ENCODE measurements at places on chromosomes 16 and 17.

DNA sequence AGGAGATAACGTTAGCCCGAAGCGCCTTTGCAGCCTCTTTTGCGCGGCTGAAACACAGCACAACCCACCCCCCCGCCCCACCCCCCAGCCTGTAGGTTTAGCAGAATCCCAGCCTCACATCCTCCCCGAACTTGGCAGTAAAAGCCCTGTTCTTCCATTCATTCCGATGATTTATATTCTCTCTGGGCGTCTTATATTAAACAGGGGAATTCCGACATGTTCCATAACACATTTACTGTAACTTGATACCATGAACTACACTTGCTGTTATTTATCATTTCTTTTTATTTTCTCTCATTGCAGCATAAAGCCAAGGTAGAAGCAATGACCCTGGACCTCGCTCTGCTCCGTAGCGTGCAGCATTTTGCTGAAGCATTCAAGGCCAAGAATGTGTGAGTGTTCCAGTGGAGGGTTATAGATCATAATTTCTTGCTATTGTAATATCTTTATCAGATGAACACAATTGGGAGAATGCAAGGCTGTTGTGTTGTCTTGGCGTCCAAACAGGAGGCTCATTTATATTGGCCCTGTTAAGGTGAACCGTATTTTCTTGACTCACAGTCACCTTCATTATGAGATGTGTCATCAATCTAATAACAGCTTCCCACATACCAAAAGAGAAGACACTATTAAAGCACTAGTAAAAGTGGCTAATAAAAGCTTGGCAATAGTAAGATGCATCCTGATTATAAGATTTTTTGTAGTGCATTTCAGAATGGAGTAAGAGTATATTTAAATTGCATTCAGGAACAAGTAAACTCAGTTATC, 287.3 kb downstream of the WWOX start:
- no peak for DNase-seq

DNA sequence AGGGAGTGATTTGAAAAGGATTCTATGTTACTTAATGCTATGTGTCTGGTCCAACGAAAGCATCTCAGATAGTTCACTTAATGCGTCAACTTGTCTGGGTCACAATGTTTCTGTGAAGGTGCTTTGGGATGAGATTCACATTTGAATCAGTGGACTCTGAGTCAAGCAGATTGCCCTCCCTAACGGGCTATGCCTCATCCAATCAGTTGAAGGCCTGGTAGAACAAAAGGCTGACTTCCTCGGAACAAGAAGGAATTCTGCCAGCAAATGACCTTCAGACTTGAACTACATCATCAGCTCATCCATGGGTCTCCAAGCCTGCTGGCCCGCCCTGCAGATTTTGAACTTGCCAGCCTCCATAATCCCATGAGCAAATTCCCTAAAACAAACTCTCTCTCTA, 15.2 kb downstream of the EMP2 start:
- DNase-seq: no peak

GRCh38 chr17:16199093-16199492, 16.2 kb downstream of the NCOR1 start:
- no peak for DNase-seq

DNA sequence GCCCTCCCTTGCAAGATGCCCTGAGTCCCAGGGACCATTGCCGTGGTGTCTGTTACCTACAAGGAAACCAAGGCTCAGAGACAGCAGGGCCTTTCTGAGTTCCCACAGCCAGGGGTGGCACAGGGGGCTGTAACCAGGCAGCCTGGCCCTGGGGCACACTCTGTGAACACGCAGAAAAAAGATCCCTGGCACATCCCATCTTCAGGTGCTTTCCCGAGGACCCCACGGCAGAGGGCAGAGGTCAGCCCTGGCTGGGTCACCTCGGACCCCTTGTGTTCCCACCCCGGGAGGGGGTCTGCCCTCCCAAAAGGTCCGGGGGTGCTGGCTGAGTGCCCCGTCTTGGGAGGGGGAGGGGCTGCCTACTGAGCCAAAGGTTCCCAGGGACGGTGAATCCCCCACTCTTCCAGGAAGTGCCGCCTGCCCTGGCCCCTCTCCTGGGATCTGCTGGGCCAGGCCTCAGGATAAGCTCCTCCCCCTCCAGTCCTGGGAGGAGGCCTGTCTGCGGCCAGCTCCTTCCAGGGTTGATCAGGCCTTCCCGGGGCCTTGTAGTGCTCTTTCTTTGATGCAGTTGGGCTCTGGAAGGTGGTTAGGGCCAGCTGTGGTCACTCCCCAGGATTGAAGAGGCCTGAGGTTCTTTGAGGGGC, 8.1 kb downstream of the GLIS2 start:
- DNase-seq: no peak

GRCh38 chr17:67619555-67619954, 98.2 kb upstream of the NOL11 start:
- DNase-seq: no peak

- no peak for DNase-seq
These were observed 54.0 kb upstream of the COX10 start for GRCh38 chr17:14015271-14015670.

GRCh38 chr17:67679225-67679624, 38.5 kb upstream of the NOL11 start:
- no peak for DNase-seq

DNA sequence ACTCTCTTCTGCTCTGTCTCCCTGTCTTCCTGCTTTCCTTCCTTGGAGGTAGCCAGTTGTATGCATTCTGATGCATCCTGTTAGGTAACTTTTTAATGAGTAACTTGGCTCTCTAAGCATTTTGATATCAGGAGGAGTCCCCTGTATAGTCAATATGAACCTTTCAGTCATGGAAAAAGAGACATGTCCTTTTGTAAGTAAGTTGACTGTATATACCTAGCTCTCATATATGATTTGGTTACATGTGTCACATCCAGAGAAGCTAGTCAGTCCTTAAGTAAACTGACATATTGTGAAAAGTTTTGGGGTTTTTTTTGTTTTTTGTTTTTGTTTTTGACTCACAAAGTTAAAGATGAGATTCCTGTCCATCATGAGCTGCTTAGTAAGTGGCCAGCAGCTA, 18.8 kb downstream of the UTP18 start:
- no peak for DNase-seq

DNA sequence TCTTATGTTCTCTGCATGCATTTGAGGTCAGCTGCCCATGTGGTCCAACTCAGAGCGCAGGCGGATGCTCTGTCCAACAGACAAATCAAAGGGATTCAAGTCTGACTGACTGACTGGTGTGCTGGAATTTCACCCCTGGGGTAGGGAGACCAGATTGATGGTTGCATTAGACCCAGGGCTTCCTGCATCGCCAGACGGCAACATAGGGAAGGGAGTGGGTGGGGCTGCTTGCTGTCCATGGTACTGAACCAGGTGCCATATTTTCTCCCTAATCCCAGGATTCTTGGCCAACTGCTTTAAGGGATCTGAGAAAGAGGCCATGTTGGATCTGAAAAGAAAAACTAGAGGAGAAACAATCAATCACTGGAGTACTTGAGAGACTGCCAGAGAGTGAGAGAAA, 332.0 kb downstream of the XYLT1 start:
- DNase-seq: no peak

- no peak for DNase-seq
These were observed 31.1 kb upstream of the CCR7 start for GRCh38 chr17:40596261-40596919.

DNA sequence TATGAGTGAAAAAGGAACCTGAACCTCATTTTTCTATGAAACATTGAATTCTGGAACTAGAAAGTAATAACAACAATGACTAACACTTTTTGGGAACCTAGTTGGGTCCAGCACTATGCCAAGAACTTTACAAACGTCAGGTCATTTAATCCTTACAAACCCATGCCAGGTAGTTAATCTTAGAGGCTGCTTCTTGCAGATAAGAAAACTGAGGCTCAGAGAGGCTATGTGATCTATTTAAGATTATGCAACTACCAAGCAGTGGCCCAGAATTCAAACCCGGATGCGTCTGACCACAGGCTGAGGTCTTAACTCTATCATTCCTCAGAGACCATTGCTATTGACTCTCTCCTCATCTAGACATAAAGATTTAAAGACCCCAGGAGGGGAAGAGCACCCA, 358.7 kb downstream of the GRIN2A start:
- DNase-seq: no peak

DNA sequence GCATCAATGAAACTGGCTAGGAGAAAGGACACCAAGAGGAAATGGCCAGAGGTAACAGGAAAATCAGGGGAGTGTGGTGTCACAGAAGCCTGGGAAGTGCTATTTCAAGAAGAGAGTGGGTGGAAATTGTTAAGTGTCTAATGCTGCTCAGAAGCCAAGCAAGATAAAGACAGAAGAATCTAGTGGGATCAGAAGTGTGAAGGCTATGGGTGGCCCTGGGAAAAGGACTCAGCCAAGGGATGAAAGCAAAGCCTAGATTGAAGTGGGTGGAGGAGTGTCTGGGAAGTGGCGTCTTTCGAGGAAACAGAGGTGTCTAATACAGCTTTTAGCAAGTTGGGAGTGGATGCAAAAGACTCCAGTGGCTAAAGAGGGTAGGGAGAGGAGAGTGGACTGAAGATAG, 13.4 kb downstream of the PDZD9 start:
- DNase-seq: no peak

DNA sequence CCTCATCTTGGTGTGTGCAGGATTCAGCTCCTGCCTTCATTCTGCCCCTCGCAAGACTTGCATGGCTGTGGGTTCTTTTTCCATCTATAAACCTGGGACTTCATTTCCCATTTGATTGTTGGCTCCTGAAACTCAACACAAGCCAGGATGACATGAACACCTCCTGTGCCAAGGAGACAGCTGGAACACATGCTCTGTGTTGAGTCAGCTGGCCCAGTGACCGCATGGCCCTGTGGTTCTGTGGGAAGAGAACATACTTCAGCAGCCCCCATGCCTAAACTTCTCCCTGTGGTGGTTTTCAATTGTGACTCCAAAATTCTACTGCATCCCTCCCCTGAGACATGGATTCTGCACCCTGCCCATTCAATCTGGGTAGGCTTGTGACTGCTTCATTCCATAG, 57.9 kb upstream of the FOXF1 start:
- no peak for DNase-seq

GRCh38 chr17:3497101-3497500, 21.3 kb downstream of the ASPA start:
- no peak for DNase-seq

DNA sequence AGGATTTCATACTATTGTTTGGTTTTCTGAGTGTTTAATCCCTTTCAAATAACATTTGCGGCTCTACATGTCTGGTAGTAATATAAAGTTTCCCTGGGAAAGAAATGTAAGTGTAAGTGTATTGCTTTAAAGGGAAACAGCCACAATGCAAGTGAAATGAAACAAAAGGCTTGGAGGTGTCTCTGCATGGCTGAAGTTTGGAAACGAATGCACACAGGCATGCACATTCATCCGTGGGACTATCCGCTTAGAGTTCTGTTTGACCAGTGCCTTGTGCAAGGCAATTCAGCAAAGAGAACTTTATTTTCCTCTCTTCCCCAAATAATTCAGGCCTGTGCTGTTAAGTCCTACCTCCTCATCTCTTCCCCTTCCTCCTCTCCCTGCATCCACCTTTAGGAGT, 56.1 kb upstream of the MRTFB start:
- DNase-seq: no peak

DNA sequence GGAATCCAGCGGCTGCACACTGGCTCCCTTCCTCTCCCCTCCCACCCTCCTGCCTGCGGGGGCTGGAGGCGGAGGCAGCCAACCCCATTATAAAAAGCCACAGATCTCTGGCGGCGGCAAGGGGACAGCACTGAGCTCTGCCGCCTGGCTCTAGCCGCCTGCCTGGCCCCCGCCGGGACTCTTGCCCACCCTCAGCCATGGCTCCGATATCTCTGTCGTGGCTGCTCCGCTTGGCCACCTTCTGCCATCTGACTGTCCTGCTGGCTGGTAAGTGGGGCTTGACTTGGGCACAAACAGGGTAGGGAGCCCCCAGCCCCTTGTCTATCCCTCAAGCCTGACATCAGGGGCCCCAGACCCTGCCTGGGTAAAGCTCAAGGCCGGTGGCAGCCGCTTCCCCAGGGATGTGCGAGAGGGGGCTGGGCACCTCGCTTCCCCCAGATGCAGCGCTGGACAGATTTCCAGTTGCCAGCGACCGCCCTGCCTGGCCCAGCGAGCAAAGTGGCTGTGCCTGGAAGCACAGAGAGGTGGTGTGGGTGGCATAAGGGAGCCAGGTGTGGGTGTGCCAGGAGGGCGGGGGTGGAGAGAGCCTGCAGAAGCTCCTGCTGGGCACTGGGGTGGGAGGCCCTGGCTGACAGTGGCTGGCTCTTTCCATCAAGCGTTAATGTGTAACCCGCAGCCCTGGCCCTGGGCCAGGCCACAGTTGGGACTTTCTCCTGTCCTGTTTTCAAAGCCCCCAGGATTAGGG, at the start of gene CX3CL1:
CX3CL1 (plus strand) TSS at position 119 of the 745 bp plus-strand sequence; CDS start at position 198, 79 bp downstream.
- DNase-seq: no peak

- no peak for DNase-seq
These were observed 5.4 kb downstream of the GAA start for GRCh38 chr17:80106751-80107150.

- no peak for DNase-seq
These were observed 56.9 kb upstream of the FASN start for GRCh38 chr17:82154881-82155331.

GRCh38 chr17:1413281-1413791, 13.3 kb upstream of the YWHAE start:
- no peak for DNase-seq

DNA sequence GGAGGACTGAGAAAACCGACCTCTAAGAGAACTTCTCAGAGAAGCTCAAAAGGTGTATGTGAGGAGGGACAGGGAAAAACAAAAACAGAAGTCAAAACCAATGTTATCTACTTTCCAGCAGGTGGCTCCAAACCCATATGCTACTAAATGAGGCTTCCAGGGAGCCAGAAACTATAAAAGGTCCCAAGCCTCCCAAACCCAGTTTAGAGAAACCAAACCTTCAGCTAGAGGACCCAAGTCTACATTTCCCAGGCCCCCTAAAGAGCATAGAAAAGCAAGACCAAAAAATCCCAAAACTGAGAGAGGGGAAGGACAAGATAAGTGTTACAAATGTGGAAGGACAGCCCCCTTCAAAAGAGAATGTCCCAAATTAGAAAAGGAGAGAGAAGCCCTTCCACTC, 3.7 kb downstream of the HPR start:
- DNase-seq: no peak

Data from stimulated activated CD8-positive, alpha-beta memory T cell treated with anti-CD3 and anti-CD28 coated beads, Interleukin-15, amount 100 ng/mL, for 24 hours (primary cell).